Substantia nigra (tissue), 51 donors: ENCODE measurements at places on chromosomes 16 and 17.
A peak's percentile ranks its signal among the peaks of the same experiment; 100 is the strongest.

- no peak for DNase-seq
These were observed 349.2 kb upstream of the HSBP1 start for GRCh38 chr16:83458612-83459011.

DNA sequence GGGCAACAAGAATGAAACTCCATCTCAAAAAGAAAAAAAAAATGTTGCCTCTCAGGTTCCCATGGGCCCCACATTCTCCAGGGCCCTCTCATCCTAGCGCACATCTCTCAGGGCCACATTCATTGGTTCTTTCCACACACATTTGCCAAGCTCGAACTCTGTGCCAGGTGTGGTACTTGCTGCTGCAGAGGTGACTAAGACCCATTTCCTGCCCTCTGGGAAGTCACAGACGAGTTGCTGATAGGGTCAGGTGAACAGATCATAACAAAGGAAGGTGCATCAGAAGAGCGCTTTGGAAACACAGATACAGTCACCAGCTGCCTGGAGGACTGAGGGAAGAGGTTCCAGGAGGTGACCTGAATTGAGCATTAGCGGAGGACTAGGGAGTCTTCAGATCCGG, 1.0 kb downstream of the GSDMA start:
- DNase-seq = no peak

DNA sequence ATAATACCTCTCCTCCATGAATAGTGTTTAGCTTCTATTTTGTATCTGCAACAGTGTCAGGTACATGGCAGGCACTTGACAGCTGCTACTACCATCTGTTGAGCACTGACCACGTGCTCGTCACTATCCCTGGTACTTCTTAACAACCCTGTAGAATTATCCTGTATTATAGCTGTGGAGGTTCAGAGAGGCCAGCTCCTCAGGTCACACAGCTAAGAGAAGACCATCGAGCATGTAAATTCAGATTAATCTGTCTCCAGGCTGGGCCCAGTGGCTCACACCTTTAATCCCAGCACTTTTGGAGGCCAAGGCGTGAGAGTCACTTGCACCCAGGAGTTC, 26.3 kb downstream of the WSB1 start:
- no peak for DNase-seq

- DNase-seq = no peak
These were observed 25.6 kb upstream of the TAC4 start for GRCh38 chr17:49873466-49873865.

DNA sequence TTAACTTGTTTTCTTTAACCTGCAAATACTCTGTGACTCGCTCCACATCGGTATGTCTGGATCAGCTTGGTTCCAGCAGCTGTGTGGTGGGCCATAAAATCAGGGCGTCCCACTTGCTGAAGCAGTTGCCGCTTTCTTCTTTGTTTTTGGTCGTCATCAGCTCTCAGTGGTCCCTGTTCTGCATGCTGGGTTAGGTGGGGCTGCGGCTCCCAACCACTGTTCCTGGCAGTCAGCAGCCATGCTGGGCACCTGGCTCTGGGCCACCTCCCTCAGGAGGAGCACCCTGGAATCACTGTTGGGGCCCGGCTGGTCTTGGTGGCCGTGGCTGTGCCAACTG, 23.0 kb downstream of the MGRN1 start:
- DNase-seq = no peak

GRCh38 chr16:56282451-56282850, 91.2 kb downstream of the GNAO1 start:
- no peak for DNase-seq

- DNase-seq = no peak
These were observed 211.8 kb downstream of the ZNF423 start for GRCh38 chr16:49644145-49644463.

DNA sequence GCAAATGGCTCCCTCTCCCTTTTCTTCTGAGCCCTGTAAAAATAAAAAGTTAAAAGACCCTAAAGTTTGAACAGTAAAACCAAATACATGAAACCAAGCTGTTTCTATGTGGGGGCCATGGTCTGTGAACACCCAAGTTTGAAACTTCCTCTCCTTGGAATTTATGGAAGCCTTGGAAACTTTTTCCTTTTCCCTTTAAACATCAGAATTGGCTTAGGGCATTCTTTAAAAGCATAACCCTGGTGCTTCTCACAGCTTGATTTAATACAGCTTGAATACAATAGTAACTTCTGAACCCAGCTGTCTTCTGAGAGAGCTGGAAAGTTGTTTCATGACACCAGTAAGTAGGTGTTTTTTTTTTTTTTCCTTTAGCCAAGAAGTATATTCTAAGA, 26.5 kb downstream of the NKD1 start:
- no peak for DNase-seq

DNA sequence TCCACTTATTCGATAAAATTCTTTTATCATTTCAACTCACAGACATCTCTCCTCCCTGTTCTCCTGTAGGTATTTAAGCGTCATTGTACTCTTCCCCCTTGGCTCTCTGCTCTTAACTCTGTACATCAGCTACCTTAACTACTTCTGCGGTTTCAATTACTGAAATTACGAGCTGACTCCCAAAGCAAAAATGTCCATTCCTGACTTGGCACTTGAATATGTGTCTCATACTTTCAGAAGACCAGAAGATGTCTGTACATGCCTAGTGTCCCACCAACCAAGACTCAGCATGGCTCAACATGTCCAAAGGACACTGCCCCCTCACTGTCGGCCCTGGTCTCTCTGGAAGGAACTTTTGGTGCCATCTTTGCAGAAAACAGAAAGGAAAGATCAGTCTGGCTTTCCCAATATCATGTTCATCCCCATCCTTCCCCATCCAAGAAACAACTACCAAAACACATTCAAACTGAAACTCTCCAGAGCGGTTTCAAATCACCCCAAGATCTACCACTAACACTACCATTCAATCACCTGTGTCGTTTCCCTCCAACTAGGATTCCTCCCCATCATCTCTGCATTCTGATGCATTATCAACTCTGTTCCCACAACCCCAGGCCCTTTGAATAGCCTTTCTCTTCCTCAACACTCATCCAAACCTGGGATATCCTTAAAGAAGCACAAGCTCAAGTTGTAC, 74.9 kb downstream of the ZFHX3 start:
- no peak for DNase-seq

- DNase-seq = no peak
These were observed 112.4 kb downstream of the FTO start for GRCh38 chr16:53816211-53816836.

GRCh38 chr17:73952480-73953205, 250.8 kb upstream of the RPL38 start:
- DNase-seq = peak; percentile 13

DNA sequence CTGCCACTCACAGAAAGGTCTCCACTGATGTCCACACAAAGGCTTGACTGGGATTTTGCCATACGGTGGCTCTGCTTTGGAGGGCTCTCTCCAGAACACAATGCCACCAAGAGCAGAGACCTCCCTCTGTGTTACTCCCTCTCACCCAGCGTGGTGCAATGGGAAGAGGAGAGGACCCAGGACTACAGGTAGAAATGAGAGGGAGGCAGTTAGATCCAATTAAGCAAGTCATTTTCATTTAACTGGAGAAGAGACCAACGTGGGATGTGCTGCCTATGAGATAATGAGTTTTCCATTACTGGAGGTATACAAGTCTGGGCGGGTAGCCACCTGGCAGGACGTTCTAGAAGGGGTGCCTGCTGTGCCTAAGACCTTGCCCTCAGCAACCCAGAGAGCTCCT, 34.2 kb downstream of the TOM1L2 start:
- DNase-seq = no peak

DNA sequence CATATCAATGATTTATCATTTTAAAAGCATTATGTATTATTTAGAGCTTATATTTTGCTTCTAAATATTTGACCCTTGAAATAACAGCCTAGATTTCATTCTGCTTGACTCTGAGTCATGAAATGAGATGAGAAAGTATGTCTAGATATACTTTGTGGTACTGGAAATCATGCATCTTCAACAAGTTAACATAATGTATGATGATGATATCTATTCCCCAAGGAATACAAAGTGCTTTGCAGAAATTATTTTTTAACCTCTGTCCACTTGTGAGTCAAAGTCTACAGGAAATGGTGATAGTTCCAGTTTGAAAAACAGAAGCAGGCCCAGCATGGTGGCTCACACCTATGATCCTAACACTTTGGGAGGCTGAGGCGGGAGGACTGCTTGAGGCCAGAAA, 36.1 kb downstream of the GOSR1 start:
- no peak for DNase-seq

GRCh38 chr17:74545843-74546230, at the start of gene CD300C:
CD300C (minus strand) TSS chr17:74546115; CDS start chr17:74545782, 333 bp downstream.
- DNase-seq = no peak

DNA sequence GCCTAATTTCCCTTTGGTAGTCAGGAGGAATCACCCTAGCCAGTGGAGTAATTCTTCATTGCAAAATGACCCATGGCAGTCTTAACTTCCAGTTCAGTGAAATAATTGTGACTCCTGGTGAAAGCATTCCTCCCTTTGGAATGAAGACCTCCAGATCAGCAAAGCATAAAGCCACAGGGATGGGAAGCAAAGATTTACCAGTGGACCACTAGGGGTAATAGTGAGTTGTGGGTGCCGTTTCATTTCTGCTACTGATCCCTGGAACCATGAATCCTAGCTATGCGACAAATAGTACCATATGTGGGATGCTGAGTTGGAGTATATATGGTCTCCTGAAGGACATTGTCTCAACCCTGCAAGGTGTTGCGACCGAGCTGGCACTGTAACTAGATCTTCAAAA, 13.7 kb downstream of the DYNLL2 start:
- no peak for DNase-seq

GRCh38 chr17:35540589-35541404, 3.3 kb upstream of the SLFN12L start:
- DNase-seq = peak; percentile 4

DNA sequence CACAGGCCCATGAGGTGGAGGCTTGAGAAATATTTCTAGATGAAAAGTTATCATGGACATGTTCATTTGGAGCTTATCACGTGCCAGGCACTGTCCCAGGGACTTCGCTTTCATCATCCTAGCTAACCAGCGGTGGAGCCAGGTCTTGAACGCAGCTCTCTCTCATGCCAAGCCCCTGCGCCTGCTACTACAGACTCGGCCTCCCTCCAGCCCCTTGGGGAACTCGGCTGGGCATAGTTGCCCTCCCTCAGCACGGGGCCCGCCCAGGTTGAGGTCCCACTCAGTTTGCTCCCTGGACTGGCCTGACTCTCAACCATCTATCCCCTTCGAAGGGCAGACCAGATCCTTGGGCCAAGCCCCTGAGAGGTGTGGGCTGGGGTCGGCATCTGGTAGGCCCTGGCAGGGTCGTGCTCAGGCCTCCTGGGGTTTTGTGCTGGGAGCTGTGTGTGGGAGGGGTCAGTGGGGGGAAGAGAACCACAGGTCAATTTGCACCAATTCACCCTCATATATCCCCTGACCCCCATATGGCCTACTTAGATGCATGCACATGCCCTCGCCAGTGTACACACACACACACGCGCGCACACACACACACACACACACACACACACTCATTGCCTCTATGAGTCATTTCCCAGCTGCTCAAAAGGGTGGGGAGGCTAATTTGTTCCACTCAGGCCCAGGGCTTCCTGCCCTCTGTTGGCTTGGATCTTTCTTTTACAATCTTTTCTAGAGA, 12.1 kb upstream of the SCN4A start:
- no peak for DNase-seq

DNA sequence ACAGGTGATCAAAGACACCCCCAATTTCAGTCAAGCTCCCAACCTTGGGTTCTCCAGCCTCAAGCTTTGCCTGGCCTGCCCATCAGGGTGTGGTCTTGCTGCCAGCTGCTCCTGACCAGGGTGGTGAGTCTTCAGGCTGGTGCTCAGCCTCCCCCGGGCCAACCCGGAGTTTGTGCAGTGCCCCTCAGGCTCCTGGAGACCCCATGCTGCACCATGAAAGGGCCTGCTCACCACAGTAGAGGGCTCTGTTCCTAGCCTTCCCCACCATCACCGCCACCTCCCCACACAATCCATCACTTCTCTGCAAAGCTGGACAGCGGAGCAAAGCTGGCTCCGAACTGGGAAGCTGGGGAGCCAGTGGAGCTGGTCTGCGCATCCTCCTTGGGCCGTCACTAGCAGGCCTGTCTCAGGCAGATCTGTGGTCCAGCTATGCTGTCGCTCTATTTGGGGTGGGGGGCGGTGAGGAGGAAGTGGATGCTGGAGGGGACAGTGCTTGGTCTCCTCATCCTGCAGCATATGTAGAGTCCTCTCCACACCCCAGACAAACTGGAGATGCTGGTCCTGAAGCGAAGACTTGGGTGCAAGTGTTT, 88.5 kb upstream of the RPL38 start:
- DNase-seq = no peak

GRCh38 chr16:25628766-25629165, 63.0 kb upstream of the HS3ST4 start:
- no peak for DNase-seq

DNA sequence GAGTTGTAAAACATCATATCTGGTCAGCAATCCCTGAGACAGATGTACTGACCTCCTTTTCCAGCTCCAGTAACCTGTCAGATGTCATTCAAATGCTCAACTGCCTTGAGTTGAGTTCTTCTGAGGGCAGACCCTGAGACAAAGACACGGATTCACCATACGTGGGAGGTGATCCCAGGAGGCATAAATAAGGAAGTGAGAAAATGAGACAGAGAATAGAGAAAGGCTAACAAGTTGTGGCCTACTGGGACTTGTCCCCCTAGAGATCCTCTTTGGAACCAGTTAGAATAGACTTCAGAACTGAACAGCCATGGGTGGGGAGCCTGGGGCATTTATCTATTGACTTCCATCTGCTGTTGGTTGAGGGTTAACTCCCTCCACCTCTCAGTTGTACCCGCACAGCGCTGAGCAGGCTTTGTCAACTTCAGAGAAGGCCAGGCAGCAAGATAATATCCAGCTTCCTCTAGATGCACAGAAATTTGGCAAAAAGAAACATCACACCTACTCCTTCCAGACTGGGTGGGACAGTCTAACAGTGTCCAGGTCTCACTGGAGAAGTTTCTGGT, 123.0 kb upstream of the DYNLRB2 start:
- DNase-seq = no peak

GRCh38 chr16:29835926-29836325, 15.7 kb downstream of the MVP start:
- no peak for DNase-seq

GRCh38 chr17:45794840-45795239, 10.7 kb downstream of the CRHR1 start:
- no peak for DNase-seq

- DNase-seq = no peak
These were observed 22.6 kb upstream of the ANKFN1 start for GRCh38 chr17:56130631-56131030.
